Suppressor macrophage (primary cell): ENCODE measurements at places on chromosomes 1 and 21.
A peak's percentile ranks its signal among the peaks of the same experiment; 100 is the strongest.

- DNase-seq: peak; percentile 85
These were observed 18.3 kb upstream of the PPIE start for GRCh38 chr1:39720094-39720999.

DNA sequence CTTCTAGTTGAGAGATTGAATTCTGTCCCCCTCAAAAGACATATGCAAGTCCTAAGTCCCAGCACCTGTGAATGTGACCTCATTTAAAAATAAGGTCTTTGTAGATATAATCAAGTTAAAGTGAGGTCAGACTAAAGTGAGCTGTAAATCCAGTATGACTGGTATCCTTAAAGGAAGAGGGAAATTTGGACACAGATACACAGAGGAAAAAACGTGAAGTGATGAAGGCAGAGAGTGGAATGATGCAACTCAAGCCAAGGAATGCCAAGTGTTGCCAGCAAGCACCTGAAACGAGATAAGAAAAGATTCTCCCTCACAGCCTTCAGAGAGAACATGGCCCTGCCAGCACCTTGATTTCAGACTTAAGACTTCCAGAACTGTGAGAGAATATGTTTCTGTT, 444.7 kb upstream of the VAMP3 start:
- no peak for DNase-seq

DNA sequence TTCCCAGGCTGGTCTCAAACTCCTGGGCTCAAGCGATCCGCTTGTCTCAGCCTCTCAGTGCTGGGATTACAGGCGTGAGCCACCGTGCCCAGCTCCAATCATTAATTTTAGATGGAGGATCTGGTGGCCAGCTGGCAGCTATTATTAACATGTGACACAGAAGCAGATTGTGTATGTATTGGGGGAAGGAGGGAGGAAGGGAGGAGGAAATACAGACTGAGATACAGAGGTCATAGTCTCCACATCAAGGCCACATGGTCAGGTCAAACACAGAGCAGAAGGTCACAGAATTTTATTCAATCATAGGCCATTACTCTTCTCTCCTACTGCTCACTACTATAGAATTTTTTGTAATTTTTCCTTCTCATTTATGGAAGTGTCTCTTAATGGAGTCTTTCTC, 57.9 kb upstream of the ADORA3 start:
- no peak for DNase-seq

DNA sequence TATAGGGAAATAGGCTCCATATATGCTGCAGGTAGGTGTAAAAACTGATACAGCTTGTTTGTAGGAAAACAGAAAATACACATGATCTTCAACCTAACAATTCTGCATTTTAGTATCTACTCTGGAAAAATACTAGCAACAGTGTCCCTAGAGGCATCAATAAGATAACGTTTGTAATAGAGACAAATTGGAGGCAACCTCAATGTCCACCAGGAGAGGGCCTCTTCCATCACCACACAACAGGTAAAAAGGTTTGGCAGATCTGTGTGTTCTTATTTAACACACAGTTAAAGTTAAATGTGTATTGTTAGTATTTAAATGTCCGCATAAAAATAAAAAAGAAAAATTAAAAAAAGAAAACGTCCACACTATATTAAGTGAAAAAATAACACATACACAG, 5.4 kb downstream of the EIF2D start:
- DNase-seq: no peak

DNA sequence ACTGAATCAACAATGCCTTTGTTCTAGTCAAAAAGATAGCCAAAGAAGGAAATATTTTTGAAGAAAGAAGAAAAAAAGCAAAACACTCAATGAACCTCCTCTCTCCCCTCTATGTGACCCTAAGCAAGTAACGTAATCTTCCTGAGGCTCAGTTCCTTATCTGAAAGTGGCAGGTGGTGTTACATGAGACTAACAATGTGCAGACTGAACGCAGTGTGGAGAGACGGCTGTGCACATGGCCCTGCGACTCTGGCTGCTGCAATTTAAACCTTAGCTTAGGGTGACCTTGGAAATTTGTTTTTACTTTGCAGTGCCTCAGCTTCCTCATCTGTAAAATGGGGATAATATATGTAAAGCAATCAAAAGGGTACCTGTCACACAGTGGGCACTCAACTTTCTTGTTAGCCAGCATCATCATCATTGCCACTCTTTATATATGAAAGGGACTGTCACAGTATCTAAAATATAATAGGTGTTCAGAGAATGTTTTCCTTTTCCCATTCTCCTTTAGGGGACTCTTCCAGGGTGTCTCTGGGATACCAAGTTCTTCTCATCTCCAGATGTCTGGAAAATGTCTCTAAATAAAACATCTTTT, 100.1 kb upstream of the JUN start:
- no peak for DNase-seq
